ENCODE measurements at places on chromosomes 4 and X. TPM values are rescaled to one million over a fixed set of nuclear protein-coding genes. Genes with fewer than 3 reads are reported as not detected.

Gene ARMCX4
- 2.8 TPM for total RNA-seq

Gene RP2
- total RNA-seq, result 9.5 TPM

Gene SSX4B
- total RNA-seq, result not detected

Gene PITX2
- total RNA-seq, result not detected

Gene MAGEA8
- total RNA-seq, result not detected

Gene BEX5
- total RNA-seq, result 1.7 TPM

Gene EVC2
- 0.34 TPM for total RNA-seq

Gene GAGE2A
- not detected for total RNA-seq

Gene NDNF
- not detected for total RNA-seq

Gene TMPRSS11F
- total RNA-seq, result not detected

Gene ARHGAP4
- total RNA-seq, result 265 TPM

Gene IL1RAPL2
- total RNA-seq, result not detected

Gene HTN1
- total RNA-seq, result not detected

Gene AKAP4
- not detected for total RNA-seq
